CD8-positive, alpha-beta memory T cell (primary cell): ENCODE measurements at places on chromosomes 4 and X. TPM values are rescaled to one million over a fixed set of nuclear protein-coding genes. Genes with fewer than 3 reads are reported as not detected.

CXCL5 gene
- polyA plus RNA-seq, result not detected

GAGE13 gene
- not detected for polyA plus RNA-seq

DCLK2 gene
- polyA plus RNA-seq, result not detected

MND1 gene
- polyA plus RNA-seq, result 0.31 TPM

RTL5 gene
- 0.55 TPM for polyA plus RNA-seq

ETDC gene
- polyA plus RNA-seq, result not detected

ATP8A1 gene
- polyA plus RNA-seq, result 13.8 TPM

DCAF8L1 gene
- not detected for polyA plus RNA-seq

CETN2 gene
- 29.0 TPM for polyA plus RNA-seq

DNAAF6 gene
- not detected for polyA plus RNA-seq

MAGEB2 gene
- polyA plus RNA-seq, result not detected

PLAC8 gene
- polyA plus RNA-seq, result 550 TPM

TIGD4 gene
- 0.29 TPM for polyA plus RNA-seq

RAB33B gene
- 8.4 TPM for polyA plus RNA-seq

SORBS2 gene
- not detected for polyA plus RNA-seq

TMEM150C gene
- 0.17 TPM for polyA plus RNA-seq

TMPRSS11D gene
- not detected for polyA plus RNA-seq

CTAG1B gene
- polyA plus RNA-seq, result not detected

TRIM60 gene
- not detected for polyA plus RNA-seq

CCDC160 gene
- polyA plus RNA-seq, result not detected

HELQ gene
- 23.5 TPM for polyA plus RNA-seq

PRDM5 gene
- polyA plus RNA-seq, result 0.08 TPM

OPN1MW3 gene
- polyA plus RNA-seq, result not detected

EVC gene
- polyA plus RNA-seq, result 0.02 TPM

GLRB gene
- not detected for polyA plus RNA-seq

CLRN2 gene
- polyA plus RNA-seq, result not detected

FHDC1 gene
- polyA plus RNA-seq, result not detected

LONRF3 gene
- 2.5 TPM for polyA plus RNA-seq

COL4A5 gene
- not detected for polyA plus RNA-seq

ETDB gene
- polyA plus RNA-seq, result not detected

ALAS2 gene
- polyA plus RNA-seq, result not detected

GYPE gene
- 3.6 TPM for polyA plus RNA-seq
